Femur (tissue), 1 donor: ENCODE measurements at places on chromosomes 3 and 15.
A peak's percentile ranks its signal among the peaks of the same experiment; 100 is the strongest.

- no peak for DNase-seq
Observed at GRCh38 chr3:43779850-43780249, 89.1 kb downstream of the ABHD5 start.

DNA sequence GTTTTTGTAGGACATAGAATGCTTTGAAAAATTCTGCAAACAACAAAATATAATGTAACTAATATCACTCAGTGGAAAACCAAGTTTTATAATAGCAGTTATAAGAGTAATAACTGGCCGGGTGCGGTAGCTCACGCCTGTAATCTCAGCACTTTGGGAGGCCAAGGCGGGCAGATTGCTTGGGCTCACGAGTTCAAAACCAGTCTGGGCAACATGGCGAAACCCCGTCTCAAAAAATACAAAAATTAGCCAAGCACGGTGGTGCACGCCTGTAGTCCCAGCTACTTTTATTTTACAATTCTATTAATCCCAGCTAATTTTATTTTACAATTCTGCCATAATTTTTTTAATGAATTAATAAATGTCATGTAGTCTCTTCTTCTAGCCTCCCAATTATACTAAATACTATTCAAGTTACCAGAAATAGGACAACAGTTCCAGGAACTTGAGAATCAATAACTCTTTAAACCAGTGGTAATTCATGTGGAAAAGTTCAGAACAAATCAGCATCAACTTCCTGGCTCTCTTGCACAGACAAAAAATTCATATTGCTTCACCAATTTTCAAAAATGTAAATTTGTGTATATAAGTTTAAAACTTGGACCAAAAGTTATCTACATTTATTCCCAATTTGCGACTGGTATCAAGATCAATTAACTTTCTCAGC lies 2.2 kb downstream of the DENND4A start:
- DNase-seq: no peak

DNA sequence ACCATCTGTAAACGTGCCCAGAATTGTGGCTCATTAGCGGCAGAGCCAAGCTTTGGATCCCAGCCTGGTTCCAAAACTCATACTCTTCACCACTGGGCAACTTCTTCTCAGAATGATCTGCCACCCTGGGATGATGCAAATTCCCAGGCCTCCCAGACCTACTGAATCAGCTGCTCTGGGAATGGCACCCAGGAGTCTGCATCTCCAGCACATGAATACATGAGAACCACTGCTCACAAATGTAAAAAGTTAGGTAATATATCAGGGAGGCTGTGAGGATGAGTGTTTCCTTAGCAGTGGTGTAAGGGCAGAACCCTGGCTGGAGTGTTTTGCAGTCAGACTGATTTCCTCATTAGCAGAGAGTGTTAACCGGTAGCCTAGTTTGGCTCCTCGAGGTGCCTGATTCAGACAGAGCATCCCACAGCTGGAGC lies 94.2 kb downstream of the LIPC start:
- DNase-seq: no peak

- DNase-seq: no peak
Observed at GRCh38 chr3:187062526-187063177, 76.6 kb downstream of the RPL39L start.

DNA sequence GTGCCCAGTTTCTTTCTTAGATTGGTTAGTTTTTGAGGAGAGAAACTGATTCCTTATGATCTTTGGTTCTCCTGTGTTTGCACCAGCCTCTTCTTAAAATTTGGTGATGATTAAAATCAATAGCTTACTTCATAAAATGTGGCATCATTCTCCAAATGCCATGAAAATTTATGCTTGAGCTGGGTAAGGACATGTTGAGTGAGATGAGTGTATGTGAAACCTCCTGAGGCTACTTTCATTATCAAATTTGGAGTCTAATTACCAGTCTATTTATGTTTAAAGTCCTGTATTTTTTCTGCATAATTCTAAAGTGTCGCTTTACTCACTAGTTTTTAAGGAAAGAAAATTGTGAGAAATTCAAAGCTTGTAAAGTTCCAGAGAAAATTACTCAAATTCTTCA lies 102.1 kb downstream of the DIPK2A start:
- no peak for DNase-seq

DNA sequence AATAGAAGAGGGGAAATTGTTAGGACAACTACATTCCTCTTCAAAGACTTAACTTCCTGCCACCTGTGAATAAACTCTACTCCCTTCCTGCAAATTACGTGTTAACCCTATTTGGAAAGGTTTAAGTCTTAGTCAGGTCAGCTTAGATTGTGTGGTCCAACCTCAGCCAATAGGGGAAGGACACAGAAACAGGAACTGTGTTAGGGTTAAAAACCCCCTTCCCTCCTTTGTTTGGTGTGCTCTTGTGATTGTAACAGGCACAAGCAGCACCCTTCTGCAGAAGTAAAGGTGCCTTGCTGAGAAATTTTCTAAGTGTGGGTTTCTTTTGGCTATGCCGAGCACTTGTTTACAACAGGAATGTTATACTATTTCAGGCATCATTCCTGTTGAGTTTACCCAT lies 45.0 kb upstream of the FSTL1 start:
- DNase-seq: no peak

- DNase-seq: no peak
Observed at GRCh38 chr3:20064796-20065564, 24.7 kb downstream of the KAT2B start.

DNA sequence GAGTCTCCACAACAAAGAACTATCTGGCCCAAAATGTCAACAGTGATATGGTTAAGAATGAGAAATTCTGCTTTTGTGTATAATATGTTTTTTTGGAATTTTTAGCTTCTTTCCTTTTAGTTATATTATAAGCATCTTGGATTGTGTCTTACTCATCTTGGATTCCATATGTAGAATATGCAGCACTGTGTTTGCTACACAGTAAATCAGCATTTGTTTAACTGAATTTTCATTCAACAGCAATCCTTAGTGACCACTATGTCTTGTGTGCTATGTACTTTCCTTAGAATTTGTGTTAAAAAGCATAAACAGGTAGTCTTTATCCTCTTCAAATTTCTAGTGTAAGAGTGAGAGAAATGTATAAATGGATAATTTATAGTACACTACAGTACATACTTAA lies 18.2 kb upstream of the TMEM207 start:
- DNase-seq: no peak

DNA sequence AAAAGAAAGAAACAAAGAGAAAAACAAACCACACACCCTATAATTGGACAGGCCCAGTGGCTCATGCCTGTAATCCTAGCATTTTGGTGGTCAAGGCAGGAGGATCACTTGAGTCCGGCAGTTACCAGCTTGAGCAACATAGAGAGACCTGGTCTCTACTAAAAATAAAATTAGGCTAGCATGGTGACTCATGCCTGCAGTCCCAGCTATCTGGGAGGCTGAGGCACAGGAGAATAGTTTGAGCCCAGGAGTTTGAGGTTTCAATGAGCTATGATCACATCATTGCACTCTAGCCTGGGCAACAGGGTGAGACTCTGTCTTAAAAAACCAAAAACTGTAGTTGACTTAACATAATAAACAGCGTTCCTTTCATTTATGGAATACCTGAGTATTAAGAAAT lies 72.3 kb upstream of the ST3GAL6 start:
- DNase-seq: no peak

GRCh38 chr3:106510206-106510605 lies 641.4 kb upstream of the CBLB start:
- DNase-seq: no peak

DNA sequence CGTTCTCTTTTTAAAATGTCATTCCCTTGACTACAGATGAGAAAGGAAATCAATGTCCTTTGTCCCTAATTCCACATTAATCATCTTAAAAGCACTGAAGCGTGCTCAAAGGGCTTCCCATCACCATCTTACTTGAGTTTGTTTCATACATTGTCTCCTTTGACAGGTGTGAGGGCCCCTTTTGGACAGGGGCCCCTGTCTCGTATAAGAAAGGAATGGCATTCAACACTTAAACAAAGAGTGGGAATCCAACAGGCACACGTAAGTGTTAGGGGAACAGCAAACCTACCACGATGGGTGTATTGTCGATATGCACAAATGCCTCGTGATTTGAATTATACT lies 5.0 kb downstream of the SSUH2 start:
- DNase-seq: no peak

DNA sequence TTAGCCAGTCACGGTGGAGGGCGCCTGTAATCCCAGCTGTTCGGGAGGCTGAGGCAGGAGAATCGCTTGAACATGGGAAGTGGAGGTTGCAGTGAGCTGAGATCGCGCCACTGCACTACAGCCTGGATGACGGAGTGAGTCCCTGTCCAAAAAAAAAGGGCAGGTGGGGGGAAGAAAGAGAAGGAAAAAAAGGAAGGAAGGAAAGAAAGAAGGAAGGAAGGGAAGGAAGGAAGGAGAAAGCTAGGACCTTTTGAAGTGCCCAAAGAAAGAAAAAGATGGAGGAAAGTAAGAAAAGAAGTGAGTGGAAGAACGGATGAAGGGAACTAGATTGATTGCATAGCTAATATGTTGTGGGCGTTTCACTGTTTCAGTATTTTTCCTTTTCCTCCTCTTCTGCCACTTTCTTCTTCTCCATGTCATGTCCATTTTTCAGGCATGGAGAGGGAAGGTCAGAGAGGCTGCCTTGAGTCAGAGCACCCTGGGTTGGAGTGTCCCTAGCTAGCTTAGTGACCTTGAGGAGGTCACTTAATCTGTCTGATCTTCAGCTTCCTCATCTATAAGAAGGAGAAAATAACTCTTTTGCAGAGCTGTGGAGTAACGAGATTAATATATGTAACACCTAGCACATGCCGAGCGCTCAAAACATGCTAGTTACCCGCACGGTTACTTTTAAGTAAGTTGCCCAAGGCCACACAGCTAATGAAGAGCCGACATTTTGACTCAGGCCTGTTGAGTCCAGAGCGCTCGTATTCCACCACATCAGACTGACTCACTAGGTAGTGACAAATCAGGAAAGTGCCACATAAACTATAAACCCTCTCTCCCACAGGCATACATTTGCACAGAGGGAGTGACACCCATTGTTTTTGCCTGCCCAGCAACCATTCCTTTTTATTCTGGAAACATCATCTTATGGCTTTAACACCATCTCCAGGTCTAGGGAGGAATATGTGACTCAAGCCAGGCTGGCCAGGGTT lies 42.2 kb downstream of the BHLHE40 start:
- DNase-seq: no peak

DNA sequence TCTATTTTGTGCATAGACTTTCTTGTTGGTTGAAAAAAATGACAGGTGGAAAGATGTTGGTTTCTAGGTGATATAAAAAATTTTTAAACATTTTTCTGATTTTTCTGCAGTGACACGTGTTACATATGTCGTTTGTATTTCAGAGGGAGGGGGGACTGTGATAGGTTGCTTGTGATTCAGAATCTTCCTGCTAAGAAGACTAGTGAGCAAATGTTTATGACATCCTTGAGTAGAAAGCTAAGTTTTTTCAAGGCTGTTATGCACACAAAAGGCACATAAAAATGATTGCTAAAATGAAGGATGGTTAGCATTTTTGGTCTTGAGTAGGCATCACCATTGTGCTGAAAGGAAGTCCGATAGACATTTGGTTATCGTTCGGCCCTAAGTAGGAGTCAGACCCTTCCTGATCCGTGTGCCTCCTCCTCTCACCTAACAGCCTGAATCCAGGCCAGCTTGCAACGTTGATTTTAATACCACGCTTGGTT lies 1.5 kb downstream of the ZNF639 start:
- no peak for DNase-seq

DNA sequence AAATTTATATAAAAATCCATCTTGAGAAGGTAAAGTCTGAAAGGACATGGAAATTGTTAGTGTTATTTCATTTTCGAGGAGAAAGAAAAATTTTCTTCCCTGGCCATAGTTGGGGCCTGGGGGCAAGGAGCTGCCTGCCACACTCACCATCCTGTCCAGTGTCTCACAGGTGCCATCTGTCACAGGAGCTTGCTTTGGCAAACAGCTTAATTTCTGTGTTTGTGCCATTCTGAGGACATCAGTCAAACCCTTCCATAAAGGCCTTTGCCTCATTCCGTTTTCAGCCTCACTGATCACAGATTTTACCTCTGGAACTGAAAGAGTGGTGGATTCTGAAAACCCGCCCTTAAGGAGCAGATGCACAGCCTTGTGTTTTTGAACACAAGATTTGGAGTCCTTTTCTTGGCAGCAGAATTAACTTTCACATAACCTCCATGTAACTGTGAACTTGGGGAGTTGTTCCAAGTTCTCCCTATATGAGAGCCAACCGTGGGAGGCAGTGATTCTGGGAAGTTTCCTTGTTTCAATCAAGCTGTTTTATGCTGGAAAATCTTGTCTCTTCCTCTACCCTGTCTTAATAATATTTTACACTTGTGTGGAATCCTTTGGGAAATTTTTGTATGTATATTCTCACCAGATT lies 254.7 kb downstream of the CACNA2D3 start:
- peak; percentile 48 for DNase-seq

DNA sequence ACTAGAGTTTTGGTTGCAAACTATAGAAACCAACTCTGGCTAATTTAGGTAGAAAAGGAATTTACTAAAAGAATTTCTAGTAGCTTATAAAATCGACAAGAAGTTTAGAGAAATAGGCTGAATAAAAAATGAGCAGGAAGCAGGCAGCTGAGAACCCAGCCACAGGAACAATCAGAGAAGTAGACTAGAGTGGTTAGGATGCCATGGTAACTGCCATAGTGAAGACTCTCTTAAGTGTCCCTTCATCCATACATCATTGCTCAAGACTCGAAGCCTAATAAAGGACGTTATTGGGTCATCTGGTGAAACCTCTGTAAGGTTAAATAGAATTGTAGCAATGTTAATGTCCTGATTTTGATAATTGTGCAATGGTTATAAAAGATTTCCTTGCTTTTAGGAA lies 13.8 kb downstream of the AVEN start:
- DNase-seq: no peak

DNA sequence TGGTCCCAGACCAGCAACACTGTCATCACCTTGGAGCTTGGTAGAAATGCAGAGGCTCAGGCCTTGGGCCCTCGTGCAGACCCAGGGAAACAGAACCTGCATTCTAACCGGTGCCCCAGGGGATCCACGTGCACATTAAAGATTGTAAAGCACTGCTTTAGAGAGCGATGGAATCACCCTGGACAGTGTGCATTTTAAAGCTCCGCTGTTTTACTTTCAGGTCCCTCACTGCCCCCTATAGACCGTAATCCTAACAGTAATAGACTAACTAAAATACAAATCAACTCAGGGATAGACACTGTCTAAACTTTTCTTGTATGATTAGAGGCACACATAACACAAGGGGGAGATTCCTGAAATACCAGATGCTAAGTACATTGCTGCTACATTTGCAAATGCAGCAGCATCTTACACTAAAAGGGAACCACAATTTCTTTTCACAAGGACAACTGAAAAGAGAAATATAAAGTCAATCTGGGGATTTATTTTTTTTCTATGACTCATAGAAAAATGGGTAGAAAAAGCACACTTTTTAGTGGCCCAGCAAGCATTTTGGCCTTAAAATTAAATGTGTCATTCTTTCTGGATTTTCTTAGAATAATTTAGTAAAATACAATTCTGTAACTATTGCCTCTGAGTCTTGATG lies 10.5 kb upstream of the SH3GL3 start:
- no peak for DNase-seq
